GM12865 (cell line): ENCODE measurements at places on chromosomes 7 and 10.

DNA sequence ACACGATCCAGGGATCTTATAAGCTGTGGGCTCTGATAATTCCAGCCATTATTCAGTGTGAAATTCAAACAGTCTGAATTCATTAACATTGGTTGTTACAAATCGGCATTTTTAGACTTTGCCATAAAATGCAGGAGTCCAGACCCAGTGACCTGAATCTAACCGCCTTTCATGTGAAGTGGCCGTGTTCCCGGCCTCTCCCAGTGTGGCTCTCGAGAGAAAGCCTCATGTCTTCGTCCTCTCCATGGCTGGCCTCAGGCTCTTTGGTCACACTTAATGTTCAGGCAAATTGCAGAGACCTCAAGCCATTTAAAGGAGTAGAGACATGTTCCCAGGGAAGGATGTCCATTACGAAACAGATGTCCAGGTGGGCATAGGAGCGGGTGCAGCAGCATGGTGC is 59.3 kb downstream of the CTBP2 start:
- DNase-seq = no peak

GRCh38 chr7:23065974-23066373 is 39.6 kb upstream of the KLHL7 start:
- DNase-seq = no peak

DNA sequence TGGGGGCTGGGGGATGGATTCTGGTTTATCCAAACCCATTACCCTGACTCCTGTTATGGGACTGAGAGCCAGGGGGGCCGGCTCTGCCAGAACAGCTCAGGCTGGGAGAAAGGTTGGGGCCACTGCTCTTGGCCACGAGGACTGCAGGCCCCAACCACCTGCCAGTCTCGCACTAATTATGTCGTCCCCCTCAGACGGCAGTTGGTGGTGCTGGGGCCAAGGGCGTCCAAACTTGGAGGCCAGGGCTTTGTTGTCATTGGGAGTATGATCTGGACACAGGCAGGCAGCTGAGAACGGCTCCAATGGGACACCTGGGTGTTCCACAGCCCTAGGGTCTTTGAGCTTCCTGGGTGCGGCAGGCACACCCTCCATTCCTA is 34.7 kb downstream of the DRGX start:
- no peak for DNase-seq

DNA sequence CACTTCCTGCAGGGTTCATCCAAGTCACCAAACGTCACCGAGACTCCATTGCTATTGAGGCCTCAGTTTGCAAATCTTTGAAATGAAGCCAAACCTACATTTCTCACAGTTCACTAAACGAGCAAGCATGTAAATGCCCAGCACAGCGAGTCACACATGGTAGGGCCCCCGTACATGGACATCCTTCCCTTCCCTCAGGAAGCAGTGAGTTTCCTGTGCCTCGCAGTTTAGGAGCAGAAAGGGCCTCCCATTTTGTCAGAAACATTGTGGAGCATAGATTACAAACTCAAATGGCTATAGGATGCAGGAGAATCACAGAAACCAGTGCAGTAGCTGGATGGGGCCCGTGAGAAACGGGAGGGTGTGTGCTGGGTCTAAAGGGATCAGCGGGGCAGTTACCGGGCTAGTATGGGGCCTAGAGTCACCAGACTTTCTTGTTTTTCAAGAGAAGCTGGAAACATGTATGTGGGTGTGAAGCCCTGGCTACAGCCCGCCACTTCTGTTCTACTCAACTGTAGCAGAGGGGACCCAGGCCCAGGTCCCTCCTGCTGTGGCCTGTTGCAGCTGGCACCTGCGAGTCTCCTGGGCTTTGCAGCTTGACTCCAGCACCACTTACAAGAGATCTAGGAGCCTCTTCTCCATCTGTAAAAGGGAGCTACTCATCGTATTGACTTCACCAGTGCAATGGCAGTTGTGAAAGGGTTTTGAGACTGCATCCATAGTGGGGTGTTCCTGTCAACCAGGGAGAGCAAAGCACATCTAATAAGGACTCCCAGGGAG is 14.2 kb upstream of the SLC18A3 start:
- no peak for DNase-seq

DNA sequence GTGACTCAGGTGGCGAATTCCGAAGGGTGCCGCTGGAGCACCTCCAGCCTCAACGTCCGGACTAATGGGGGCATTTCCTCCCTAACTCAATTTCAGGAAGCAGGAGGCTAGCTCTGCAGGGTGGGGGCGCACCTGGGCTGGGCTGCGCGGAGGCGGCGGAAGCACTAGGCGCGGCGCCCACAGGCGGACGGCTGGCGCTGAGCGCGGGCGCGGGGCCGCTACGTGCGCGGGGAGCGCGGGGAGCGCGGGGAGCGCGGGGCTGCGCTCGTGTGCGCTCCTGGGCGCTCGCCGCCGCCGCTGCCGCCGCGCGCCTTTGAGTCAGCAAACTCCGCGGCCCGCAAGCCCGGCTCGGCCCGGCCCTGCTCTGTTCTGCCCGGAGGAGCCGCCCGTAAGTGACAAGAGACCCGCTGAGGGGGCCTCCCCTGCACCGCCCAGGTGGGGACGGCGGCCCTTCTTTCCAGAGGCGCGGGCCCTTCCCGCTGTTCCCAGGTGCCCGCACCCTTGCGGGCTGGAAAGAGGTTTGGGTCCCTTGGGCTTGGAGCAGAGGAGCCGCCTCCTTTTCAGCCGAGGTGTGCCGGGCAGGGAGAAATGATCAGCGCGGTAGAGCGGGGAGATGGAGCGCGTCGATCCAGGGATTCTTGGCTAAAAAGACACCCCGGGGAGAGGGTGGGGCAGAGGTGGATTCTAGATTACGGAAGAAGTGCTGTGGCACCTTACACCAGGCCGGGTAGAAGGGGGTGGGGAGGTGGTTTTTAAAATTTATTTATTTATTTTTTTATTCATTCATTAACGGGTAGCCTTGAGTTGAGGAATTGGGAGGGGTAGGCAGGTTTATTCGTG is at the start of gene SNX10:
TSS of gene SNX10 (plus strand) at position 164 of the 840 bp plus-strand sequence. CDS start 54,581 bp downstream, outside the sequence.
- DNase-seq = peak; percentile 89

DNA sequence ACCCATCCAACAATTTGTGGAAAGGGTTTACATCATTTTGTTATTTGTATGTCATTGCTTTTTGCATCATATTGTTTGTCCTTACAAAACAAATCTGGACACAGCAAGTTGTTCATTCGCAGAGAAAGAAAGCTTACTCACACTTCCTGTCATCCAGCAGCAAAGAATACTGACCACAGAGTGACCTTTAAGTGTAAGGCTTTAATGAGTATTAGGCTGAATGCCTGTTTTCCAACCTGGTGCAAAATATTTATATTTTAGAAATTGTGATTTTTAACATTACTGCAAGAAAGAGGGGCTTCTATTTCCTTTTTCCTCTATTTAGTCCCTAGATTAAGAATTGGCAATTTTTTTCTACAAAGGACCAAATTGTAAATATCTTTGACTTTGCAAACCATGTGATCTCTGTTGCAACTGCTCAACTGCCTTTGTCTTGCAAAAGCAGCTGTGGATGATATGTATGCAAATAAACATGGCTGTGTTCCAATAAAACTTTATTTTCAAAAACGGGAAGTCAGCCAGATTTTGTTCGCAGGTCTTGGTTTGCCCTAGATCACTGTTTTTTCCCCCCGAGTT is 27.8 kb upstream of the ITGB1 start:
- peak; percentile 21 for DNase-seq

GRCh38 chr10:99276848-99277486 is 41.3 kb upstream of the HPSE2 start:
- peak; percentile 28 for DNase-seq

GRCh38 chr7:30553546-30553945 is 41.1 kb upstream of the GARS1 start:
- no peak for DNase-seq

GRCh38 chr10:122558452-122558851 is 2.1 kb upstream of the DMBT1 start:
- DNase-seq = no peak

GRCh38 chr10:130472236-130472635 is 336.0 kb downstream of the GLRX3 start:
- DNase-seq = no peak

DNA sequence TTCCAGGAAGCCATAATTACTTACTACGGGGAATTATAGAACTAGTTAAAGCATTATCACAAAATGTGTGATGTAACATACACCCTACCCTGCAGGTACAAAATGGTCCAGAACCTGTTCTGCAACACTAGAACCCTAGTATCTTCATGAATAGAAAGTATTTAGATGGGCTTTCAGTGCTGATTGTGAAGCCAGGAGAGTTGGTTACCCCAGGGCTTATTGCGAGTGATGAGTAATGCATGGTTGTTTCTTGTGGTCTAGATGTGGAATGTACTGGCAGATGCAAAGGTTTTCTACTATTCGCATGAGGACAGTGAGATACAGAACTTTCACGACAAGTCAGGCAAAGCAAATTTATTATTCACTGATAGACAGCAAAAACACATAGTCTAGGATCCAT is 33.6 kb upstream of the AGR3 start:
- no peak for DNase-seq

DNA sequence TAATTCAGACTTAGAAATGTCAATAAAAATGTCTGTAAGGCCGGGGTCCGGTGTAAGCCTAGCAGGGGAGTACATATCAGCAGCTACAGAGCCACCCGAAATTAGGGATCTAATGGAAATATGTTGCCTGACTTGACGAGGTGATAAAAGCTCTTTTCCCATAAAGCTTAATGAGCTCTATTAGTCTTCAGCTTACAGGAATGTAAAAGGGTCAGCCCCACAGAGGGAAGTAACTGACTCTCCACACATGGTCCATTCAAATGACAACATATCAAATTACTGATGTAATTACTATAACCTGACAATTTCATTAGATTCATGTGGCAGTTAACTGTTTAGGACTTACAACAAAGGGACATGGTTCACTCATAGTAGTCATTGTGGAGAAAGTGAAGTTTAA is 62.3 kb downstream of the ATE1 start:
- DNase-seq = no peak

DNA sequence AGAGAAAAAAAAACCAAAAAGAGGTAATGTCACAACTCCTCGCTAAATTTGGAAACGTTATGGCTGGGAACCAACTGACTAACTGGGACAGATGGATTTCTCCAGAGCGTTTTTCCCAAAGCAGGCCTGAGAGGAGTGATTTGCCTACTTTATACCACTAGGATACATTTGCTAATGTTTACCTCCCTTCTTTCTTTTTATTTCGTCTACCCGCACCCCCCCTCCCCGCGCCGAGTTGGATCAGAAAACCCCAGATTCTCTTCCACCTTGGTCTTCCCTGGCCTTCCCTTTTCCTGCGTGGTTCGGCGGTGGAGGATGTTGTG is 7.2 kb downstream of the CPA2 start:
- DNase-seq = no peak

GRCh38 chr7:7416031-7416858 is 119.4 kb downstream of the COL28A1 start:
- DNase-seq = peak; percentile 30

GRCh38 chr7:30396389-30396788 is 82.2 kb downstream of the NOD1 start:
- no peak for DNase-seq

DNA sequence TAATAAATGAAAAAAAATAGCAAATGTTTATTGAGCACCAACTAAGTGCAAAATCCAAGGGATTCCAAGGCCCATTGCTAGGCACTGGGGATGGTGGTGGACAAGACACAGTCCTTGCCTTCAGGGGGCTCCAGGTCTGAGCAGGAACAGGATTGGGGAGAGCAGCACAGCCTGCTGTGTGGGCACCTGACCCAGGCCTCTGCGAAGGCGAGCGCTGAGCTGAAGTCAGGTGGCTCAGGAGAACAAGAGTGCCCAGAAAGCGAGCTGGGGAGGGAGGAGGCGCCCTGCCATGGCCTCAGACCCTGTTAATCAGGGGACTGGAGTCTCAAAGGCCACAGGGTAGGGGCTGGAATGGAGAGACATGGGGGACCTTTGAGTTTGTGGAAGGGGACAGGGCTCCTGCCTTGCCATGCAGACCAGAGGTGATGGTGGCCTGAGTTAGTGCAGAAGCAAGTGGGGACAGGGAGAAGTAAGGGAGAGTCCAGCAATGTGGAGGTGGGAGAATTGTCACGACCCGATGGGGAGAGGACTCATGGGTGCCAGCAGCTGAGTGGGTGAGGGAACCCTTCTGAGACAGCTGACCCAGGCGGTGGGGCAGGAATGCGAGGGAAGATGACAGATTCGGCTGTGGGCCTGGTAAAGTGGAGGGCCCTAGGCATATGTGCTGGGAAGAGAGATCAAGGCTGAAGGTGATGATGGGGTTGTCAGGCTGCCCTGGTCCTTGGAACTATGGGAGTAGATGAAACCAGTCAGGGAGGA is 4.1 kb upstream of the ORAI2 start:
- DNase-seq = no peak

DNA sequence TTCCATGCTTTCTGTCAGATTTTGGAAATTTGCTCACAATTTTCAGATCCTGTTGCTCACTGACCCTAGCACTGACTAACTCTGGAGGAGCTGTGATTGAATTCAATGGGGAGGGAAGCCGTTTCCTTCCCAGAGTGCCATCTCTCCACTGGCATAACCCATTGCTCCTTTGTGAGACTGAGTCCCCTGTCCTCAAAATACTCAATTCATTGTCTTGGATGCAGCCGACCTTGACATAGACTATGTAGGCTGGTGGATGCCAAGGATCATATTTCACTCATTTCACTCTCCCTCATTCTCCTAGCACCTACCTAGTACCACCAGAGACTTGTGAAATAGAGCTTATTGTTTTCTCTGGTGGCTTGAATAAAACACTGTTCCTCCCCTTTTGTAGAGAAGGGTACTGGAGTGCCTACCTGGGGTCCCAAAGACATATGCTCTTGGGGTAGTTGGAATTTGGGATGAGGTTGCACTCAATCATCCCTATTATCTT is 511.3 kb upstream of the ZMIZ1 start:
- DNase-seq = no peak

DNA sequence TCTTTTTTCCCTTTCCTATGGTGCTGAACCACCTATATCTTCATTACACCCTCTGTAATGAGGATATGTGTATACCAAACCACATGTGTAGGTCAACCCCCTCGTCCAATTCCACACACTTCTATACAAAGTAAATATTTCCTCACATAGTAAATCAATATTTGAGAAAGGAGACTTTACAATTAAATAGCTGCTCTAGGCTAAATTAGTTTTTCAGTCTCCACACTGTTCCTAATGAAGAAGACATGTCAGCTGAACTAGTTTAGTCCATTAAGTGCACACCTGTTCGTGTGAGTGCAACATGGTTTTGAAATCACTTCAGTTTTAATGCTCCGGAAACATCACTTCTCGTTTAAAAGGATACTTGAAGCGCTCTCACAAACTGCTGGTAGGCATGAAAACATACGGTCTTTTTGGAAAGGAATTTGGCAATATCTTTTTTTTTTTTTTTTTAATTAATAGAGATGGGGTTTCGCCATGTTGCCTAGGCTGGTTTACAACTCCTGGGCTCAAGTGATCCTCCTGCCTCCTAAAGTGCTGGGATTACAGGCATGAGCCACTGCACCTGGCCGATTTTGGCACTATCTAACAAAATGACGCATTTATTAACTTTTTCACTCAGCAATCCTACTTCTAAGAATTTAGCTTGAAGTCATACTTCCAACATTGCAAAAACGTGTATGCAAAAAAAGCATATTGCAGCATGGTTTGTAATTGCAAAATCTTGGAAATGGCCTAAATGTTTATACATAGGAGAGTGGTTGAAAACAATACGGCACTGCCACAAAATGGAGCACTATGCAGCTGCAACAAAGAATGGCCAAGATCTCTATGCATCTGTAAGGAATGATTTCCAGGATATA is 2.1 kb upstream of the XRCC2 start:
- no peak for DNase-seq

GRCh38 chr7:146639291-146639690 is 522.7 kb downstream of the CNTNAP2 start:
- DNase-seq = no peak
